ENCODE measurements at places on chromosomes 6 and 20.
A peak's percentile ranks its signal among the peaks of the same experiment; 100 is the strongest.

DNA sequence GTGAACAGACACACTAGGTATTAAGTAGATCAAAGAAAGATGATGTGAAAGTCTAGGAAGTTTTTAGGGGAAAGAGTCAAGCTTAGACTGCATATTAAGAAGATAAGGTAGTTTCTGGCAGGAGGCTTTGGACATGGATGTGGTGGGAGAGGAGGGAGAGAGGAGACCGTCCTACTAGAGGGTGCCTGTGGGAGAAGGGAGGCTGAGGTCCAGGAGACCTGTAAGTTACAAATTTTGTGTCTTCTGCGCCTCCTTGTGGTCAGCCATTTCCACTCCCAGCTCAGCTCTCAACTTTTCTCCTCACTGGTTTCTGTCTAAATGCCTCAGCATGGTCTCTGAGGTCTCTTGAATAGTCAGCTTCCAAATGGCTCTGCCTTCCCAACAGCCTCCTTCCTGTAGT, 193.5 kb downstream of the UNC5CL start:
- DNase-seq, result peak; percentile 51

- no peak for DNase-seq
These were observed 224.1 kb upstream of the MYLIP start for GRCh38 chr6:15904651-15905376.

DNA sequence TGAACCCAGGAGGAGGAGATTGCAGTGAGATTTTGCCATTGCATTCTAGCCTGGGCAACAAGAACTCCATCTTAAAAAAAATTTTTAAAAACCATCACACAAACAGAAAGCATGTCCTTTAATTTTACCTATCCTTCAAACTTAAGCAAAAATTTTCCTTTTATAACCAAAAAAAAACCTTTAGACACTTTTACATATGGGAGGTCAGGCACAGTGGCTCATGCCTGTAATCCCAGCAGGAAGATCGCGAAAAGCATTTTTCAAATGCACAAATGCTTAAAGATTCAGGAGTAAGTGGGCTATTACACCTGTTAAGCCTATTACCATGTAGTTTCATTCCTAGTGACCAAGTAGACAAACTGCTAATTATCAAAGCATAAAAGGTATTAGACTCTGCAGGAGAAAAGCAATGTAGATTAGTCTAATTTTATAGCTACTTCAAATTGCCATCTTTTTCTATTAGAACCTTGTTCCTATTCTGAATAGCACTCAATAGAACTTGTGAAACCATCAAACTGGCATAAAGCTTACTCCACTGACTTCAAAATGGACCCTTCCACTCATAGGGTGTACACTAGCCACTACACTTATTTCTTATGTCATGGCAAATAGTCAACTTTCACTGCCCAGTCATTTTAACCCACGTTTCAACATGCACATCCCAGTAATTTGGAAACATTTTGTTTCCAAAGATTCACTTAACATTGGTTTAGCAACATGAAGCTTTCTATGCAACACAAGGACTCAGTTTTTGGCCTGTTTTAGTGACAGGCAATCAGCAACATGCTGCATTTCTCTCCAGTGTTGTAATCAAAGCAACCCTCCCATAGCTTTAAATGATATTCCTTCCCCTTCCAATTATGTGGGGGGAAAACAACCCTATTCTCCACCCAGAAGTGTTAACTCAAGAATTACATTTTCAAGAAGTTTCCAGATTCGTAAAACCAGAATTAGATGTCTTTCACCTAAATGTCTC, 4.0 kb downstream of the EEF1A1 start:
- no peak for DNase-seq

- peak; percentile 85 for DNase-seq
These were observed 40.1 kb downstream of the OR2B2 start for GRCh38 chr6:27871924-27872638.

GRCh38 chr6:95366414-95366813, 210.9 kb upstream of the MANEA start:
- no peak for DNase-seq

GRCh38 chr6:13142611-13143010, 185.7 kb downstream of the TBC1D7 start:
- no peak for DNase-seq

DNA sequence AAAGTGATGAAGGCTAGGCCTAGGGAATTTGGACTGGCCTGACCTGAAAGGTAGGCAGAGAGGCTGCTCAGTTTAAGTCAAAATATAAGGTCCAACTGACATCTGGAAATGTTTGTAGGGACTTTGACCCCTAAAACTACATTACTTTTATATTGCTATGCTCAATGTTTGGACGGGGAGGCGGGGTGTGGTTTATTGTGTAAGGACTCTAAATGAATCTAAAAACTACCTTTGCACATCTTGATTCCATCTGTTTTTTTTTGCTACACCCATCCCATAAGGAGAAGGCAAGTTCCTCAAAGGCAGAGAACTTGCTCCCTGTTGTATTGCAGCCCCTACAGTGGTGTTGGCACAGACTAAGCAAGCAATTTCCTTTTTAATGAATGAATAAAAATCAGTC, 227.1 kb downstream of the HACE1 start:
- no peak for DNase-seq

GRCh38 chr6:80605165-80605989, 498.9 kb downstream of the BCKDHB start:
- no peak for DNase-seq

DNA sequence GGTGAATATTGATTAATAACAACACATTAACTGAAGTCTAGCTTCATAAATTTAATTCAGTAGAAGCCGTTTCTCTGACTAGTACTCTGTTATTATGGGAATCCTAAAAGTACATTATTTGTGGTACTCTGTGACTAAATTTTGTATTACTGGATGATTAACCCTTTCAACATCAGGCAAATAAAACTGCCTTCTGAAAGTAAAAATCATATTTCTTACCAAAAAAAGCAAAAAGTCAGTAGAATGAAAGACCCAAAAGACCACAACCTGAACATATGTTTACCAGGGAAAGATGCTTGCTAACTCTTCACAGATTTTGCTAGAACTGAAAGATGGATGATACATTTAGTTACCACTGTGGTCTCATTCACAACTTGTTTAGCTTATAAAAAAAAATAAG, 73.2 kb downstream of the AHI1 start:
- DNase-seq, result no peak

DNA sequence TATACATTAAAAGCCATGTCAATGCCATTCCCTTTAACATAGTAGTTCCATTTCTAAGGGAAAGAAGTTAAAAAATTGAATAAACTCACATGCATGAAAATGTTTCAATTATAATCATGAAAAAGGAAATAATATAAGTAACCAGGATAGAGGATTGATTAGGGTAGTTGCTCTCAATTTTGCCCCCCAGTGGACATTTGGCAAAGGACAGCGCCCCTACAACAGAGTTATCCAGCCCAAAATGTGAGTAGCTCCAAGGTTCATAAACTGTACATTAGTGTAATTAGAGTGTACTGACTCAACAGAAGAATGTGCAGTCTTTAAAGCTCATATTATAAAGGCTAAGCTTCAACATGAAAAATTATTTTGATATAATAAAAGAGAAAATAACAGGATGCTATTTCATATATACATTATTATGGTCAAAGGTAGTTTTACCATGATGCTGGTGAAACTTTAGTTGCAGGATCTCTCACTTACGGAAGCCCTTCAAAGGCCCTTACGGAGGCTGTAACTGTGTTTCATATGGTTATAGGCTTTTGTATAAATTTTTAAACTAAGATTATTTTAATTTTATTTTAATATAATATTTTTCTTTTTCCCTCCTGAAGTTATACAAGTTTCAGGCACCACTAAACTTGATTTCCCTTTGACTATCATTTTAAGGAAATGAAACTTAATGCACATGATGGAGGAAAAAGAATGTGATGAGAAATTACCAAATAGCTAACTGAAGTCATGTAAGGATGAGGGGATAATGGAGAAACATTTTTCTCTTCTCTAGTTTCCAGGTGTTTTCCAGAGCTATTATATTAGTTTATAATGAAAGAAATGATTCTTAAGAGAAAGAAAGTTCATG, 403.6 kb downstream of the PLCB1 start:
- peak; percentile 24 for DNase-seq

- DNase-seq, result no peak
These were observed 42.9 kb downstream of the TMEM244 start for GRCh38 chr6:129818251-129818650.

GRCh38 chr6:120214088-120214499, 864.5 kb upstream of the MAN1A1 start:
- DNase-seq, result no peak

- DNase-seq, result no peak
These were observed 192.5 kb downstream of the MYLK4 start for GRCh38 chr6:2558098-2558680.

- DNase-seq, result no peak
These were observed 46.1 kb upstream of the ENPP1 start for GRCh38 chr6:131761762-131762067.

DNA sequence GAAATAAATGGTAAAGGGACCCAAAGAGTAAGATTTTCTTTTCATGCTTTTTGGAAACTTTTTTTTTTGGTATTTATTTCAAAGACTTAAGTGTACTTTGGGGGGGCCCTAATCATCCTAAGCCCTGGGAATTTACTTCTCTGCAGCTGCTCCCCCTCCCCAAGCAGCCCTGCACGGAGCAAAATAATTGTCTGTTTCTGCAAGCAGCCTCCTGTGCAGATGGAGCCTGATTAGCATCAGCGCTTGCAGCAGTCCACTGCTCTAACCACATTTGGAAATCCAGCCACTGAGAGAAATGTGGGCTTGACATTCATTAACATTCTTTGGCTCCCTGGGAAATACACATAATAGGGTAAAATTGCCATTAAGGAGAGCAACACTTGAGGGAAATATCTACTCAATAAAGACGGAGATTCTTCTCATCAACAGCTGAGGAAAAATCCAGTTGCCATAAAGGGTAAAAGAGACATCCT, 309.2 kb upstream of the MAP3K7 start:
- no peak for DNase-seq

GRCh38 chr6:21987501-21987957, 309.3 kb downstream of the PRL start:
- DNase-seq, result peak; percentile 32

DNA sequence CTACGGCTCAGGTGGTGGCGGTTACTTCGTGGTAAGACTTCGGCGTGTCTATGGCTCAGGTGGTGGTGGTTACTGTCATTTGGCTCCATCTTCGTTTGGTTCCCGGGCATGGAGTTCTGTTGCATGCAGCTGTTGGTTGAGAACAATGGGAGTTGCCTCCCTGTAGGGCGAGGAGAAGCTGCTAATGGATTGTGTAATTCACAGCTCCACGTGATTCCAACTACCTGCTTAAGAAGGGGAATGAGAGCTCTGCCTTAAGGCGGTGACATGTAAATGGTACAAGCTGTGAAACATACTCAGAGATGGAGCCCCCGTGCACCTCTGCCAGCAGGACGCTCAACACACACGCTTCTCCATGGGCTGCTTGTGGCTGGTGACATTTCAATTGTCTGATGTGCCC, 12.4 kb upstream of the DACT2 start:
- no peak for DNase-seq

GRCh38 chr6:112879920-112880413, 532.8 kb downstream of the RFPL4B start:
- peak; percentile 37 for DNase-seq

DNA sequence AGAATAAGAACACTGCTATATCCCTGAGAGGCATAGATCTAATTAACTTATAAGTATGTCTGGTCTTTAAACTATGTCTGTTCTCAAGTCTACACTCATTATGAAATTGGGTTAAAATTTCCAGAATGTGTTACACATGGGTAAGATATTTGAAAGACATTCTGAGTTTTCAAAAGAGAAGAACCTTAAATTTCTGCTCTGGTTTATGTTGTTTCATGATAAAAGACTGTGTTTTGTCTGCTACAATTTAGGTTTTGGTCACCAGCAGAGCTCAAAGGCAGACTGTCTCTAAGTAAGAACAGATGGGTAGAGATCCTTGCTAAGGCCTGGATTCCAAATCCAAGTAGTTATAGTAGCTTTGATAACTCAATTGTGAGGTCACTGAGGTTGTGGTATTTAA, 6.0 kb downstream of the STMND1 start:
- DNase-seq, result no peak

- DNase-seq, result peak; percentile 48
These were observed 1.1 kb downstream of the ABRACL start for GRCh38 chr6:139029470-139030227.

DNA sequence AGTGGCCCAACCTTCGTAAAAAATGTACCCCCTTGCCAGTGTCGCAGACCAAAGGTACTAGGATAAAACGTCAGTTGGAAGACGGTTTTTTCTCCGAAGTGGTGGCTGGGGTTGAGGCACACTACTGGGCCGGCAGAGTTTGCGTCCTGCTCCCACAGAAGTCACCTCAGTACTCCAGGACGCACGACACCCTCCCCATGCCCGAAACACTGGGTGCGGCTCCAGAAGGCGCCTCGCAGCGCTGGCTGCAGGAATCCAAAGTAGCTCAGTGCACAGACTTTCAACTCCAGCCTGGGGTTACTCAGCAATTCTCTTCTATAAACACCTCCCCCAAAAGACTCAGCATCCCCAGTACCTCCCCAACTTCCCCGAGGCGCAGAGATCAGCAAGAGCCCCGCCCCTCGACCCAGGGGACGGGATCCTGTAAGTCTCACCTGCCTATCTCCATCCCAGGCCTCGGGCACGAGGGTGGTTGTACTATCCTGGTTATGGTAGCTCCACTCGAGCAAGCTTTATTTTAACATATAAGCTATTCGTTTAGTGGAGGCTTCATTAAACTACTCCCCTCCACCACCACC, 88.2 kb downstream of the ZFP64 start:
- peak; percentile 41 for DNase-seq

DNA sequence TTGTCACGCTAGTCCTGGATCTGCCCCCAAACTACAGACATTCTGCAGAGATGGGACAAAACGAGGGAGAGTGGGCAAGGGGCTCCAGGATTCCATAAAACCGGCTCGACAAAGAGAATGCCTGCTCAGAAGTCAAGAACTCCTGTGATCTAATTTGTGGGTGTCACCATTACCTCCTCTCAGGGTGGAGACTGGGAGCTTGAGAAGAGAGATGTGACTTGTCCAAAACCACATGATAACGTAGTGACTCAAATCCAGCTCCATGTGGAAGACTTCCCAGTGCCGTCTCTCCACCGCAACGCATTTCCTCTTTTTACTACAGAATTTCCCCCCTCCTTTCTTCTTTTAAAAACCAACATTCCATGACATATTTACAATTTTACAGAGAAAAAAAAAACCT, 44.3 kb downstream of the TRERF1 start:
- no peak for DNase-seq

DNA sequence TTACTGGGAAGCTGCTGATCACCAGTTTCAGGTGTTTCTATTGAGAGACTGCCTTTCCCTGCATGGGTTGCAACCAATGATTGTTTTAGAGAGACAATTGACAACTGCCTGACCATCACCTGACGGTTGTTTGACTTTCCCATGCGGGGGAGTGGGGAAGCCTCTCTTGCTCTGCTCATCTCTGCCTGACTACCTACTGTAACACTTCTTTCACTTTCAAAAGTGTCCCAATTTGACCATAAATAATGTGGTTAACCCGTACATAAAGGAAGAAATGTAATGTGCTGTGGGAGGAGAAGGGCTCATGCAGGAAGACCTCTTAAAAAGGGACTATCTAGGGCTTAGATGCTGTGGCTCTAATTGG, 122.1 kb upstream of the PHACTR1 start:
- DNase-seq, result no peak

Data from activated CD8-positive, alpha-beta T cell treated with anti-CD3 and anti-CD28 coated beads for 36 hours (primary cell).